CD4-positive, alpha-beta T cell treated with Interleukin-17A for 4 hours (primary cell): ENCODE measurements at places on chromosomes 6 and 20.

GRCh38 chr6:148869585-148869984, 122.8 kb downstream of the UST start:
- DNase-seq: no peak

GRCh38 chr6:88670369-88670768, 293.0 kb downstream of the RNGTT start:
- DNase-seq: no peak

GRCh38 chr6:44000164-44000842, 126.9 kb downstream of the MRPL14 start:
- DNase-seq: no peak

- DNase-seq: peak; percentile 7
These were observed 32.1 kb upstream of the NR2E1 start for GRCh38 chr6:108133594-108134179.

GRCh38 chr6:108831104-108831503, 17.1 kb upstream of the ARMC2 start:
- DNase-seq: no peak

DNA sequence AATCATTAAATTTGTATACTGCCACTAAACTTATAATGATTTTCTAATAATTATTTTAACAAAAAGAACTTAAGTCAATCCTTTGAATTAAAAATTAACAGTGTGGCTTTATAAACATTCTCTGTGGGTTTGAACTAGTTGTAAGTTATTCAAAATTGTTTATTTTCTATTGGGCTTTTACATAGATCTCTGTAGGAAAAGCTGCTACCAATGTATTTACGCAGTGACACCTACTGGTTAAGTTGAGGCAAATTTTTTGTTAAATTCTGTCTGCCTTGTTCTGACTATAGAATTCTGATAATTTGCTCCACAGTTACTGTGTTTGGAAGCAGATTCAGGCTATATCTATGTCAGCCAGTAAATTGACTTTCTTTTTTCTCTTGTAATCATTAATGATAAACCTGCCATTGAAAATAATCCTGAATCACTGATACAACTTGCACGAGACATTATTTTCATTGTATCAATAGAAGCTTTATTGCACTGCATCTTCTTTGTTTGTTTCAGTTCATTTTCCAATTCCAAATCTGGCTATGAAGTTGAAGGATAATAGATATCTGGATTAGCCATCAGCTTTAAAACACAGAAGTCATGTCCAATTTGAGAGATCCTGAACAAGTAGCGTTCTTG, 66.0 kb upstream of the UTRN start:
- DNase-seq: no peak

DNA sequence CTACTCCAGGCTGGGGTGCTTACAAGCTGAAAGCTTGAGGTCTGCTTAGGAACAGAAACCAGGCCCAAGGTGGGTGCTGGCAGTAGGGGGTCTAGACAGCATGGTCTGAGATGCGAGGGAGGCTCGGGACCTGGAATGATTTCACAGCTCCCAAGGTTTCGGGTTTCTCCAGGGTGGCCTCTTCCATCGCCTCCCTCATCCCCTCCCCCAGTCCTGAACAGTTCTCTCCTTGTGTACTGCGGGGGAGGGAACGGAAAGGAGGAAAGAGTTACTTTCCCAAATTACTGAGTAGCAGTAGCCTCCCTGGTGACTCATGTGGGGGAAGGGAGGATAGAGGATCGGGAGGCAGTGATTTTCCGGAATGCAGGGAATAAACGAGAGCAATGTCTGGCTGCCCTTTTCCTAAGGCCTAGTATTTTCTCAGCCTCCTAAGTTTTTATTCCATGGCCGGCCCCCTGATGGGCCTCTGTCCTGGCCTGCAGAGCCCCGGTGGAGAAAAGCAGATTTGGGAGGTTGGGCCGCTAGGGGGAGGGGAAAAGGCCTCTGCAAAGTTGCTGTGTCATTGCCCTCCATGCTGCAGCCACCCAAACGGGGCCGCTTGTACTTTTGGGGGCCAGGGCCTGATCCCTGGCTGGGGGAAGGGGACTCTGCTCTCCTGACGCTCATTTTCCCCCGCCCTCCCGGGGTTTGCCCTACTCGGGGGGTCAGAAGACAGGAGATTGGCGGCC, 1.5 kb downstream of the BRD2 start:
- peak; percentile 76 for DNase-seq

- DNase-seq: no peak
These were observed 76.1 kb downstream of the RNF182 start for GRCh38 chr6:14000901-14001300.

- DNase-seq: no peak
These were observed 268.0 kb upstream of the RNF217 start for GRCh38 chr6:124694139-124694705.

DNA sequence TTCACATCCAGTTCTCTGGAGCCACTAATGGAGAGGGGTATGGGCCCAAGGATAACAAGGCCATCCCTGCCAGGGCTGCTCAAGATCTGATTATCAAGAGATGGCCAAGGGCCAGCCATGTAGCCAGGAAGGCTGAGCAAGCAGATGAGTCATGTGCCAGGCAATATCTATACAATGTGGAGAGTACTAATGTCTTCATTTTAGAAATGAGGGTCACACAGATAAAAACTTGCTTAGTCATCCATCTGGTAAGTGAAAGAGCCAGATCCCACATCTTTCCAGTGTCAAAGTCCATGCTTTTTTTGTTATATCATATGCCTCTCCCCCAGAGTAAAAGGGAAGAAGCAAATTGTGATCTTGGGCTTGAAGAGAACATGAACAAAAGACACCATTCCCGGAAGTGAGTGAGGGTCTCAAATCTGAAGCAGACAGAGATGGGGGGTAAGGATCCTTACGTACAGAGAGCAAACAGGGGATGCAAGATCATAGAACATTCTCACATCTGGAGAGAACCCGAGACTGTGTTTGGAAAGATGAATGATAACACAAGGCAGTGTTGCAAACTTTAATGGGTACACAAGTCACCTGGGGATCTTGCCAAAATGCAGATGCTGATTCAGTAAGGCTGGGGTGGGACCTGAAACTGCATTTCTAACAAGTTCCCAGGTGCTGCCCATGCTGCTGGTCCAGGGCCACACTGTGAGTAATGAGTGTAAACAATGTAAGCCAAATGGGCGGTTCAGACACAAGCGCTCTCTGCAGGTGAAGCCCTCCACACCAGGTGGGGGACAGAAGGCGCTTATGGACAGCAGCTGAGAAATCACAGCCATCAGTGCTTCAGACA, 20.0 kb upstream of the GSTA3 start:
- DNase-seq: no peak

GRCh38 chr6:23181356-23182110, 612.2 kb downstream of the HDGFL1 start:
- DNase-seq: no peak
